ENCODE measurements at places on chromosomes 2 and 18. TPM values are rescaled to one million over a fixed set of nuclear protein-coding genes. Genes with fewer than 3 reads are reported as not detected.

Gene PRADC1
- total RNA-seq = 48.8 TPM

Gene CYS1
- total RNA-seq = 5.9 TPM

Gene HOXD8
- total RNA-seq = 11.6 TPM

GRCh38 chr2:216872624-216873023, 12.8 kb upstream of the TNP1 start:
- DNase-seq = no peak

- no peak for DNase-seq
Measured at GRCh38 chr18:48085781-48086487, 155.5 kb upstream of the SMAD2 start.

GRCh38 chr2:5022061-5022460, 670.1 kb upstream of the SOX11 start:
- no peak for DNase-seq

Gene KCNG2
- not detected for total RNA-seq

Gene SCN1A
- total RNA-seq = not detected

DNA sequence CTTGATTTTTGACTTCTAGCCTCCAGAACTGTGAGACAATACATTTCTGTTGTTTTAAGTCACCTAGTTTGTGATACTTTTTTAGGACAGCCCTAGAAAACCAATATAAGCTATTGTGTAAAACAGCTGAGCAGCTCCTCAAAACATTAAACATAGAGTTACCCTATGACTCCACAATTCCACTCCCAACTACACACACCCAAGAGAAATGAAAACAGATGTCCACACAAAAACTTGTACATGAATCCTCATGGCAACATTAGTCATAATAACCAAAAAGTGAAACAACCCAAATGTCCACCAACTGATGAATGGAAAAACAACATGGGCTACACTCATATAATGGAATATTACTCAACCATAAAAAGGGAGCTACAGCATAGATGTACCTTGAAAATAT, 32.6 kb downstream of the TNS1 start:
- no peak for DNase-seq

DNA sequence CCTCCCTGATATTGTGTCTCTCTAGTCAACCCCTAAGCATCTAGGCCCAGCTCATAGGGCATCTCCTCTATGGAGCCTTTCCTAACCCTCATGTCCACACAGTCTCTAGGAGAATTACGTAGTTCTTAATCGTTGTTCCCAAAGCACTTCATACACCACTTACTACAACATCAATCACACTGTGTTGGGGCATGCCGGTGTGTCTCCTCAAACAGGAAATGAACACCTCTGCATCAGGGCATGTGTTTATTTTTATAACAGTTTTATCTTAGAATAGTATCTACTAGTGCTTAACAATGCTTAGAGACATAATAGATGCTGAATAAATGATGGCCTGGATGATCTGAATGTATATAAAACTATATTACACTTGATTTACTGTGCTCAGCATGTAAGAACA, 19.7 kb downstream of the CYP1B1 start:
- DNase-seq = peak; percentile 59

GRCh38 chr18:42348722-42349121, 393.7 kb downstream of the PIK3C3 start:
- DNase-seq = no peak

DNA sequence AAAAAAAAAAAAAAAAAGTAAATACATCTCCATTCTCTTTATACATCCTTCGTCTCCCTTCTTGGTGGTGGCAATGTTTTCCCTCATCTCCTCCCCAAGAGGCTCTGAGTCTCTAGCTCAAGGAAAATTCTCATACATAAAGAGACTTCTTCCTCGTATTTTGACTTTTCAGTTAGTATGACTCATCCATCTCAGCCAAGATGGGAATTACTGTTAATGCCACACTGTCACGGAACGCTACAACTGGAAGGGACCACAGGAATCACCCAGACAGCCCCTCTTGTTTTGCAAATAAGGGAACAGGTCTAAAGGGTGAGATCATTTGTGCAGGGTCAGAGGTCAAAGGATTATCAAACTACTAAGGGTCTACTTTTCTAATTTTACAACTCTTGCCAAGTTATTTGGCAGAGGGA, 19.5 kb downstream of the NFE2L2 start:
- DNase-seq = peak; percentile 69

- no peak for DNase-seq
Measured at GRCh38 chr2:15718103-15718943, 126.7 kb downstream of the DDX1 start.

GRCh38 chr2:199460101-199460671, 2.4 kb upstream of the SATB2 start:
- peak; percentile 40 for DNase-seq

- no peak for DNase-seq
Measured at GRCh38 chr2:13488965-13489364, 772.2 kb downstream of the TRIB2 start.

DNA sequence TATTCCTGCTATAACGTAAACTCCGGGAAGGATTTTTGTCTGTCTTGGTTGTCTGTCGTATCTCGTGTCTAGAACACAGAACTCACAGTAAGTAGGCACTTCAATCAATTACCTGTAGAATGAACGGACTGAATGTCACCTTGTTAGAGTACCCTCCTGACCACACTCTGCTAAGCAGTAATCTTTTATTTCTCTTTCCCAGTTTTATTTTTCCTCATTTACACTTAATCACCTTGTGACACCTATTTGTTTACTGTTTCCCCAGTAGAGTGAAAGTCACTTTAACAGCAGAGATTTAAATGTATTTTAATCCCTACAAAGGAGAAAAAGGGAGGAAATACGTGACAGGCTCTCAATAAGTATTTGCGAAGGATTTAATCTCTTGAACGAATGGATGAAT, 514 bp upstream of the EPB41L5 start:
- no peak for DNase-seq

- DNase-seq = peak; percentile 94
Measured at GRCh38 chr2:54634564-54635511, 88.6 kb upstream of the EML6 start.

DNA sequence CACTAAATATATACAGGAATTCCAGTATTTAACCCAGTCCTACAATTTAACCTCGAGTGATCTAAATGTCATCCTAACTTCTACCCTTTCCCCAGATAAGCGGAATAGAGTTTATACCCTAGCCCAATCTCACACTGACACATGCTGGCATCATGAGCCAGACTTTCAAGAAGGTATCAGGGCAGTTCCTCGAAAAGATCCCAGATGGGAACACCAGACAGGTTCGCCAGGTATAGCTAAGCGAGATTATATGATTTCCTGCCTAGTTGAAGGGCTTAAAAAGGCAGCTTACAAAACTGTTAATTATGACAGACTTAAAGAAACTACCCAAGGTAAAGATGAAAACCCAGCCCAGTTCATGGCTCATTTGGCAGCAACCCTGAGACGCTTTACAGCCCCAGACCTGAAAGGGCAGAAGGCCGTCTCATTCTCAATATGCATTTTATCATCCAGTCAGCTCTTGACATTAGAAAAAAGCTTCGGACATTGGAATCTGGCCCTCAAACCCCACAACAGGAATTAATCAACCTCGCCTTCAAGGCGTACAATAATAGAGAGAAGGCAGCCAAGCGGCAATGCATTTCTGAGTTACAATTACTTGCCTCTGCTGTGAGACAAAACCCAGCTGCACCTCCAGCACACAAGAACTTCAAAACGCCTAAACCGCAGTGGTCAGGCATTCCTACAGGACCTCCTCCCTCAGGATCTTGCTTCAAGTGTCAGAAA, 668.2 kb upstream of the PKDCC start:
- no peak for DNase-seq

GRCh38 chr2:55112229-55113031, 62.2 kb upstream of the RTN4 start:
- no peak for DNase-seq

GRCh38 chr2:55846426-55846825, 77.2 kb downstream of the EFEMP1 start:
- no peak for DNase-seq

- DNase-seq = no peak
Measured at GRCh38 chr2:13255485-13255884, 538.7 kb downstream of the TRIB2 start.

DNA sequence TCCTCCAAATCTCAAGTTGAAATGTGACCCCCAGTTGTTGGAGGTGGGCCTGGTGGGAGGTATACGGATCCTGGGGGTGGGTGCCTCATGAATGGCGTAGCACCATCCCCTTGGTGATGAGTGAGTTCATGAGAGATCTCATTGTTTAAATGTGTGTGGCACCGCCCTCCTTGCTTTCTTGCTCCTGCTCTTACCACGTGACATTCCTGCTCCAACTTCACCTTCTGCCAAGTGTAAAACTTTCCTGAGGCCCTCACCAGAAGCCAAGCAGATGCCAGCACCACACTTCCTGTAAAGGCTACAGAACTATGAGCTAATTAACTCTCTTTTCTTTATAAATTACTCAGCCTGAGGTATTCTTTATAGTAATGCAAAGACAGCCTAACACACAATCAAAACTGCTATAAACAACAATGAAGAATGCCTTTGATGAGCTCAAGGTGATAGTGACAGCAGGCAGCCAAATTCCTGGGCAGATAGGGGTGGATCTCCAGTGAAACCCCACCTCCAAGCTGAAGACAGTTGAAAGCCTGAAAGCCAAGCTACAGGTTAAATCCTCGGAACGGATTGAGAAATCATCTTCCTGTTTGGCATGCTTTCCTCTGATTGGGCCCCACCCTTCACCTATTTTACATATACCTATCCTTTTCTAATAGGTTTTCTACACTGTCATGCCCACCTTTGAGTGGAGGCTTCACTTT, 26.9 kb downstream of the MCEE start:
- no peak for DNase-seq

GRCh38 chr18:10169064-10169562, 255.3 kb downstream of the VAPA start:
- no peak for DNase-seq

Gene CFAP221
- total RNA-seq = 0.57 TPM

DNA sequence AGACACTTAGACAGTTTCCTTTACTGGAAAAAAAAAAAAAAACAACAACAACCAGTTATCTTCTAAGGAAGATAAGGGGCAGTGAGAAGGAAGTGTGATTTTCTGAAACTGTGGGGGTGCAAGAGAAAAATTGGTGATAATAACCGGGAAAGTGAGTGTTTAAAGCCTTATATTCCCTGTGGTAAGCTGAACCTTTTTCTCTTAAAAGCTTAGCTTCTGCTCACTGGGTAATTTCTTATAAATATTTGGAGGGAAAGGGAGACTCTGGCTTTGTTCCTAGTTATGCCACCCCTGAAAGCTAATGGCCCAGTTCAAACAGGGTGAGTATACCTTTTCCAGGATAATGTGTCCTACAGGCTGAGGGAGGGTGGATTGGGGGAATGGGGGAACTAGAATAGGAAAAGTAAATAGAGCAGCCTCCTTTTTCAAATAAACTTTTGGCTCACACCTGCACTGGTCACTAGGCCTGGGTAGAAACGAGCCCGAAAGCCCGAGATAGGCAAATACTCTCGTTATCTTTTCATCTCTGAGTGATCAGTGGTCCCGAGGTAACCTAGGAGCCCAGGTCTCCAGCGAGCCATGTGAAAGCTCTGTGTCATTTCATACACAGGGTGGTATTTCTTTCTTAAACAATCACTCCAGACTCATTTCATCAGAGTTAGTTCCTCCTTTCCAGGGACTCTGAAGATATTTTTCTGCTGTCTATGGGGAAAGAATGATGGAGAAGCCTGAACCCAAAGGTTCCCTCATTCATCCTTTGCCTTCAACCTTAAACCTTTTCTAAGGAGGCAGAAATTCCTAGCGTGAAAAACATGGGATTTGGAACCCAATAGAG, 15.5 kb upstream of the SRBD1 start:
- no peak for DNase-seq

Gene C2orf81
- total RNA-seq = 3.5 TPM

GRCh38 chr2:230664128-230664527, 48.5 kb upstream of the CAB39 start:
- no peak for DNase-seq

GRCh38 chr2:70771446-70771845, 3.4 kb upstream of the ADD2 start:
- no peak for DNase-seq

Gene GAREM1
- not detected for total RNA-seq

Gene ADAM23
- total RNA-seq = 4.9 TPM

DNA sequence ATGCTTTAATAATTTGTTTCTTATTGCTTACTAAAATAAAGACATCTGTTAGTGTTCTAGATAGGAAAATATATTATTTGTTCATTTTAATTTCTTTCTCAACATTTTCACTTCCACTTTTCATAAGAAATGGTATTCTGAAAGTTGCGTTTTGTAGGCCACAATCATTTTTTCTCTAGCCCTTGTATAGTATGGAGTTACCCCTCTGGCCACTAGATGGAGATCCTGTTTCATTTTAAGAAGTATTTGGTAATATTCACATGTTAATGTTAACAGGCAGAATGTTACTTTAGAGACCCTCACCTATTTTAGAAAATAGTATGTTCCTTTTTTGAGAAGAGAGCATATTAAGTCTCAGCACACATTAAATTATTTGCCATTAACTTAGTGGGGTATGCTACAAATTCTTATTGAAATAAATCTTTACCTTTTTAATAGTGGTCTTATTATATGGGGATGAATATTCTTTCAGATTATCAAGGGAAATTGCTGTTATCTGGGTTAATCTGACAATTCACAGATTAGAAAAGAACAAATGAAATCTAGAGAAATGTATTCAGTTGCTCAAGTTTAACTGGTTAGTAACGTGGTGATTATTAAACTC, 73.9 kb upstream of the TTC27 start:
- peak; percentile 21 for DNase-seq

Gene RBKS
- 2.2 TPM for total RNA-seq

Gene SLC20A1
- 159 TPM for total RNA-seq

Gene M1AP
- not detected for total RNA-seq

Gene LAMA3
- total RNA-seq = 2.7 TPM

Gene C1QL2
- not detected for total RNA-seq

Gene ZC3H6
- total RNA-seq = 8.4 TPM

Gene GRB14
- total RNA-seq = 0.10 TPM

- DNase-seq = no peak
Measured at GRCh38 chr2:126715111-126715510, 59.2 kb downstream of the GYPC start.
